ENCODE measurements at places on chromosomes 5 and 9.

DNA sequence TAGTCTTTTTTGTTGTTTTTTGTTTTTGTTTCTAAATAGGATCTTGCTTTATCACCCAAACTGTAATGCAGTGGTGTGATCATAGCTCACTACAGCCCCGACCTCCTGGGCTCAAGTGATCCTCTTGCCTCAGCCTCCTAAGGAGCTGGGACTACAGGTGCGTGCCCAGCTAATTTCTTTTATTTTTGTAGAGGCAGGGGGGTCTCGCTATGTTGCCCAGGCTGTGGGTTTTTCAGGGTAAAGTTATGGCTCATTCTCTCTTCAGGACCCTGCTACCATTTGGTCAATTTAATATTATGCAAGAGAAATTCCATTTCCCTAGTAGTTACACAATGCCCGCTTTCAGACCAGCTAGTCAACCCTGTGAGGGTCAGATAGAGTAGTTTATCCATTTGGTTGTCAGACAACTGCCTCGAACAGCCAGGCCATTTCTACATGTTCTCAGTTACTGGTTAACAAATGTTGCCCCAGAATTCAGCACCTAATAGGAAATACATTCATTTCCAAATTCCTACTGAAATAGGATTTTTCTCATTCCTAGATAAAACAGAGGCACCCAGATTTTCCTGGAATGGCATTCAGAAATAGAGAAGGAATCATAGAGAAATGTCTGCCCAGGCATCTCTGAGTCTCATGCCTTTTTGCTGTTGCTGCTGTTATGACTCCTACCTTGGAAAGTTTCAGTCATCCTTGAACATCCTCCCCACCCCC is 6.4 kb upstream of the GLIS3 start:
- DNase-seq = no peak

DNA sequence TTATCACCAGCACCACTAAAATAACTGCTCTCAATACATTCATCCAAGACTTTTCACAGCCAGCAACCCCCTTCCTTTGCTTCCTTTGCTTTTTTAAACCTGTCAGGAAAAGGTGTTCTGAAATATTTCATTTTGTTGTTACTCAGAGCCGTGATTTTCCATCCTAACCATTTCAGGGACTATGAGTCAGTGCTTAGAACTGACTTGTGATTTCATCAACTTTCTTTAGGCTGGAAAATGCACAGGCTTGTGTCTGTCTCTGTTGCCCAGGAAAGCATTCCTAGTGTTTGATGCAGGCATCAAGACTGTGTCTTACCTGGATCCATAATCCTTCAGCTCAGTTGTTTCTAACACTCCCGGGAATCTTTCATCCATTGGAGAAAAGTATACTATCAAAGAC is 805.6 kb downstream of the BRINP1 start:
- DNase-seq = no peak

DNA sequence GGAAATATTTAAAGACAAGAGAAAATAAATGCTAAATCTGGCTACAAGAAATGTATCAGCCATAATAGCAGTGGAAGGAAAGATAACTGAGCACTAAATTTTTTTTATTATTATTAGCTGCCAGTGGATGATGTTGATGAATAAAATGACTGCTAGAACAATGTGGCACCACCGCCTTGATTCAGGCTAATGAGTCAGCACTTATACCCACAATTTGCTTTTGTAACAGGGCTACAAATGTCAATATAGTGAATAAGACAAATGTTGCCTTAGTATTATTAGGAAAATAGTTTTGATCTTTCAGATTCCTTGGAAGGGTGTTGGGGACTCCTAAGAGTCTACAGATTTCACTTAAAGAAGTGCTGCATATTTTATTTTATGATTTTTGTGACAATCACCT is 555.2 kb upstream of the GRAMD2B start:
- DNase-seq = no peak

DNA sequence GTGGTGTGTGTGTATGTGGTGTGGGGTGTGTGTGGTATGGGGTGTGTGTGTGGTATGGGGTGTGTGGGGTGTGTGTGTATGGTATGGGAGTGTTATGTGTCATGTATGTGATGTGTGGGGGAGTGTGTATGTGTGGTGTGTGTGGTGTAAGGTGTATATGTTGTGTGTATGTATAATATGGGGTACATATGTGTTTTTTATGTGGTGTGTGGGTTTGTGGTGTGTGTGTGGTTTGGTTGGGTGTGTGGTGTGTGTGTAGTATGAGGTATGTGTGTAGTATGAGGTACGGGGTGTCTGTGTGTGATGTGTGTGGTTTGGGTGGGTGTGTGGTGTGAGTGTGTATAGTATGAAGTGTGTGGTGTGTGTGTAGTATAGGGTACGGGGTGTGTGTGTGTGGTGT is 11.4 kb downstream of the ECSCR start:
- no peak for DNase-seq

DNA sequence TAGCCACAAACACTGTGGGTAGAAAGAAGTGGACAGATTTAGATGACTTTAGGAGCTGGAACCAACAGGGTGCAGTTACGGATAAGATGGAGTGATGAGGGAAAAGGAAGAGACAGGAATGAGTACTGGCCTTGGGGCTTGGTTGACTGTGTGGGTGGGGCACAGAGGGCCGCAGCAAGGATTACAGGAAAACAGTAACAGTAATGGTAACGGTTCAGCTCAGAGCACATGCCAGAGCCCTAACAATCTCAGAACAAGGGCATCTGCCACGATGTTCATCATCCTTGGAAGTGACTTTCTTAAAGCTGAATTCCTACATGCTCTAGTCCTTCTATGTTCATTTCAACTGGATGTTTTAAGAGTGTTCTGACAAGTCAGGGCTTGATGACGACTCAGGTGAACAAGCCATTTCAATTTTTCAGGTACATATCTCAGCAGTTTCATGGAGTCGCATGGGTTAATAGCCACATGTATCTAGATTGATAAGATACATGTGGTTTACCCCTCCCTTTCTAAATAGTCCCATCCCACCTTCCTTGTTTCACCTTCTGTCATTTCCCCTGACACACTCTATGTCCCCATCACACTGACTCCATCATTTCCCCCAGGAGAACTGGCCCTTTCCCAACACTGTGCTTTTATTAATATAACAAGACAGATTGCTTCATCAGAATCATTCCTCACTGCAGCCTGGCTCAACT is 65.0 kb downstream of the CEMIP2 start:
- DNase-seq = no peak

- DNase-seq = no peak
Measured at GRCh38 chr5:121432-121831, 29.5 kb downstream of the PLEKHG4B start.

DNA sequence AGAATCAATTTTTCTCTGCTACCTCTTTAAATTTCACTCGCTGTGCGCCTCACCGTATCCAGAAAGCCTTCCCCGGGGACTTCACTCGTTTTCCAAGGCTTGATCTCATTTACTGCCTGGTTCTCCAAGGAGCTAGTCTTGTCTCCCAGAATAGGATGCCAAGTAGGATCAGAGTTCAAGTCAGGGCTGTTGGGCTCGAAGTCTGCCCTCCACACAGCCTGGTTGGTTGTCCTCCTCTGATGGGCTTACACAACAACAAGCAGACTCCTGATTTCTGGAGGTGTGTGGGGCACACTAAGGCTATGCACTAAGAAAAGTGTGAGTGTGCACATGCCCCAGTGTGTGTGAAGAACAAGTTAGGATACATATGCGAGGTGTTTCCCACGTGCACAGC is 14.0 kb upstream of the TNIP1 start:
- DNase-seq = no peak

- no peak for DNase-seq
Measured at GRCh38 chr5:145937432-145938250, 1.3 kb downstream of the SH3RF2 start.

- DNase-seq = no peak
Measured at GRCh38 chr5:126718236-126718868, 58.6 kb upstream of the LMNB1 start.

DNA sequence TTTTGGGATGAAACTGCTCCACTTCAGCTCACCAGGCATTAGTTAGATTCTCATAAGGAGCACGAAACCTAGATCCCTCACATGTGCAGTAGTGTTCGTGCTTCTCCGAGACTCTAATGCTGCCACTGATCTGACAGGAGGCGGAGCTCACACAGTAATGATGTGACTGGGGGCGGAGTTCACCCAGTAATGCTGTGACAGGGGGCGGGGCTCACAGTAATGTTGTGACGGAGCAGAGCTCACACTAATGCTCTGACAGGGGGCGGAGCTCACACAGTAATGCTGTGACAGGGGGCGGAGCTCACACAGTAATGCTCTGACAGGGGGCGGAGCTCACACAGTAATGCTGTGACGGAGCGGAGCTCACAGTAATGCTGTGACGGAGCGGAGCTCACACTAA is 27.1 kb upstream of the LRRC14B start:
- DNase-seq = no peak

DNA sequence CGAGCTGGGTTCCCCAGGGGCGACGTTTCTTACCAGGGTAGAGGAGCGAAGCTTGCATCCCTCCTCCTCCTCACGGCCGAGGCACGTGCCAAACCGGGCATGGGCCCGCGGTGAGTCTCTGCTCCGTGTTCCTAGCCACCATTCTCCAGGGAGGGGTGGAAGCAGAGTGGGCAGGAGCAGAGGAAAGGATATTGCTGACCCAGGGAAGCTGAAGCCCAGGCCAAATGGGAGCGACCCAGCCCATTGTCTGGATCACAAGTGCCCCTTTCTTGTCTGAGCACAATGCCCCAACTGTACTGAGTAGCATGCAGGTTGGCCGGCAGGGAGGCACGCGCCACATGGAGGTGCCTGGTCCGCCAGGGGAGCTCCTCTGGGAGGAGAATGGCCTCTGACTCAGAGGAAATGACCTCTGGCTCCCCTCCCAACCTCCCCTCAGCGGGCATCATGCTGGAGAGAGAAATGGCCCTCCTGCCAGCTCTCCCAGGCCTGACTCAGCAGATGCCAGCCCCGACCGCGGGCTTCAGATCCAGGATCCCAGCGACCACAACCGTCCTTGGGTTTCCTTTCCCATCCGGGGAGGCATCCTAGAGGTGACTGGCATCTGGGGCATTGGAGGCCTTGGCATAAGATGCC is 1.1 kb downstream of the PRR7 start:
- no peak for DNase-seq

- DNase-seq = no peak
Measured at GRCh38 chr9:89753472-89754055, 148.8 kb downstream of the GADD45G start.

GRCh38 chr9:95507464-95508241 is 9.1 kb downstream of the PTCH1 start:
- peak; percentile 35 for DNase-seq

- DNase-seq = no peak
Measured at GRCh38 chr9:115591584-115591984, 473.6 kb upstream of the TNC start.

- no peak for DNase-seq
Measured at GRCh38 chr5:135887881-135888614, 7.6 kb downstream of the IL9 start.

DNA sequence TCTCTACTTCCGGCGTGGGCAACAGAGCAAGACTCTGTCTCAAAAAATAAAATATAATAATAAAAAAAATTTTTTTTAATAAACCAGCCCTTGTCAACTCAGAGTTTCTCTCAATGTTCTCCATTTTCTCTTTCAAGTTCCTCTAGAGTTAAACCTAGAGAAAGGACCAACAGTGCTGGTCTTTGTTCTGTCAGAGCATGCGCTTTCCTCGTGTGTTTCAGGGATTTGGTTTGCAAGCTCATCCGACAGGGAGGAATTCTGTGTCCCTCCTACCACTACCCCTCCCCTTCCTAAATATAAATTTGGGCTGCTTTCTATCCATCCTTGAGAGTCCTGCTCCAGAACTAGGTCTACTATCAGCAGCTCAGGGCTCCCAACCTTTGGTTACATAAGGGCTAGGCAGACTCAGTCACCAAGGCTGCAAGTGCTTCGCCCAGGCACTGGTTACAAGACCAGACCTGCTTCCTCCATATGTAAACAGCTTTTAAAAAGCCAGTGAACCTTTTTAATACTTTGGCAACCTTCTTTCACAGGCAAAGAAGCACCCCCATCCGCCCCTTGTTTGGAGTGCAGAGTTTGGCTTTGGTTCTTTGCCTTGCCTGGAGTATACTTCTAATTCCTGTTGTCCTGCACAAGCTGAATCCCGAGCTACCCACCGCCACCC is 13.5 kb downstream of the SETX start:
- no peak for DNase-seq

- no peak for DNase-seq
Measured at GRCh38 chr5:170327168-170327567, 29.6 kb upstream of the LCP2 start.

GRCh38 chr5:148543727-148544126 is 110.6 kb downstream of the HTR4 start:
- no peak for DNase-seq

DNA sequence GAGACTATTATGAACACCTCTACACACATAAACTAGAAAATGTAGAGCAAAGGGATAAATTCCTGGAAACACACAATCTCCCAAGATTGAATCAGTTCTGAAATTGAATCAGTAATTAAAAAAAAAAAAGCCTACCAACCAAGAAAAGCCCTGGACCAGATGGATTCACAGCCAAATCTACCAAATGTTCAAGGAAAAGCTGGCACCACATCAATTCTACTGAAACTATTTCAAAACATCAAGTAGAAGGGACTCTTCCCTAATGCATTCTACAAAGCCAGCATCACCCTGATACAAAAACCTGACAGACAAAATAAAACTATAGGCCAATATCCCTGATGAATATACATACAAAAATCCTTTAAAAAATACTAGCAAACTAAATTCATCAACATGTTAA is 25.4 kb upstream of the GRXCR2 start:
- no peak for DNase-seq

GRCh38 chr5:178353461-178353860 is 120.9 kb upstream of the PHYKPL start:
- DNase-seq = no peak

GRCh38 chr9:120536949-120537640 is 42.9 kb downstream of the CDK5RAP2 start:
- no peak for DNase-seq

DNA sequence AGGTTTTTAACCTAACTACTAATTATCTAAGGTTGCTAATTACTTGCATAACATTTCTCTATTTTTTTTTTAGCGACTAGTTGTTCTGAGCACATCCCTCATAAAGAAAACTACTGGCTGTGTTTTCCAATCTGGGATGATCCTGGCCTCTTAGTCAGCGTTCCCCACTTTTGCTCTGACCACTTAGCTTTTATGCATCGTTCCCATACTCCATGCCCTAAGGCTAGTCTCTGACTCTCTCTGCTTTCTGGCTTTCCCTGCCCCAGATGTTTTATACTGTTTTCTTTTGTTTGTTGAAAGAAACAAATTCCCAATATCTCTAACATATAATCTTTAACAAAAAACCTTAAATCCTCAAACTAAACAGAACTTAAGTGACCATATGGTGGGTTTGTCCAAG is 217.9 kb downstream of the SPATA31D1 start:
- no peak for DNase-seq

GRCh38 chr5:124678468-124678867 is 68.0 kb downstream of the ZNF608 start:
- DNase-seq = no peak

- no peak for DNase-seq
Measured at GRCh38 chr5:64971513-64971912, 202.8 kb downstream of the CWC27 start.

Measured in activated effector memory CD4-positive, alpha-beta T cell treated with Interleukin-2 at 50 U/mL for 16 hours (primary cell).